Esophagus squamous epithelium (tissue), 5 donors: ENCODE measurements at places on chromosomes 5 and 9.

DNA sequence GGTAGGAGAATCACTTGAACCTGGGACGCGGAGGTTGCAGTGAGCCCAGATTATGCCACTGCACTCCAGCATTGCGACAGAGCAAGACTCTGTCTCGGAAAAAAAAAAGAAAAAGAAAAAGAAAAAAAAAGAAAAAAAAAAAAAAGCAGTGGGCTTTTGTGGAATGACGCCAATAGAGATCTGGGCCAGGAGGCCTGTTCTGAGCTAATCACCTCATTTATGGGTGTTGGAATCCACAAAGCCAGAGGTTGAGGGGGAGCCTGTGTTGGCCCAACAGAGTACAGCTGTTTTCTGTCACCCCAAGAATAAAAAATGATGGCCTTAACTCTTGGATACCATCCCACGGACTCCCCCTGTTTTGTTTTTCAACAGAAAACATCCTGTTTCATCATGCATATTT, 18.5 kb downstream of the OSTF1 start:
- no peak for DNase-seq

DNA sequence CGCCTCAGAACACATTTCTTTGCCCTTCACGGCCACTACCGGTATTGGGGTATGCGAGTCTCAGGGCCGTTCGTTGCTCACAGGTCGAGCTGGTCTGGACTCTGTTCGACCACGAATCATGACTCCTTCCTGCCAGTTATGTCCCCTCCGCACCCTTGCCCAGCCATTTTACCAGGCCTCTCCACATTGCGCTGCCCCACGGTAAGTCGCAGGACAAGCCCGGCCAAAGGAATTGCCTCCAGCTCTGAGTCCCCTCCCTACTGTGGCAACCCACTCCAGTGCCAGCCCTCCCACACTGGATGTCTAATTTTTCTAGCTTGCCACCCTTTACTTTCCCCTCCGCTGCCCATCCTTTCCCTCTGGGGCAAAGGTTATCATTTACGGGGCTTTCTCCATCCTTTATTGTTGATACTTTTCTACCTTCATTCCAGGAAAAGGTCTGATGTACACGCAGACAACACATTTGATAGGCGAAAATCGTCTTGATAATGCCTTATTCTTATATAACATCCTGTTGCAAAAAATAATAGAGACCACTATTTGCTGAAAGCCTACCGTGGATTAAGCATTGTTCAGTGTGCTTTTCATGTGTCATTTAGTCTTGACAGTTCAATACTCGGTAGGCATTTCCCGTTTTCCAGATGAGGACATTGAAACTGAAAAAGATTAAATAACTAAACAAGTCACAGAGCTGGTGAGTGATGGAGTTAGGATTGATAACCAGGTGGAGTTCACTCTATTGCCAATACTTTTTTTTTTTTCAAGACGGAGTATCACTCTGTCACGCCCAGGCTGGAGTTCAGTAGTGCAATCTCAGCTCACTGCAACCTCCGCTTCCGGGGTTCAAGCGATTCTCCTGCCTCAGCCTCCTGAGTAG, 958 bp upstream of the HSPA5 start:
- no peak for DNase-seq

- DNase-seq, result no peak
Observed at GRCh38 chr5:5677738-5678137, 255.3 kb downstream of the ICE1 start.

GRCh38 chr5:56664025-56664424, 151.3 kb upstream of the MAP3K1 start:
- DNase-seq, result no peak

- DNase-seq, result no peak
Observed at GRCh38 chr5:68467794-68468193, 252.2 kb downstream of the PIK3R1 start.

DNA sequence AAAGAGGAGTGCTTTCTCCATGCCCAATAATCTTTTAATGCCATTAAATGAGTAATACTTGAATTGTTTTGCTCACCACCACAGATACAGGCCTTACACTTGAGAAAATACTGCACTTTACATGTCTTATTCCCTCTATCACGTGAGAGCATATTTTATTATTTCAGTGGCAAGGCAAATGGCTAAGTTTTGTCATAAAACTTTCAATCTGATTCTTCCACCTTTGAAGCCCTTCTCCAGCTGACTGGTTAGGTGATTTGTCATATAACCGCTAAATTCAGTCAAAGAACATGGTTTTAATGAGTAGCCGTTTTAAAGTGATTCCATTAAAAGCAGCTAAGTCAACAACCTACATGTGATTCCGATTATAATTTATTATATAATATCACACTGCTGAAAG, 43.8 kb downstream of the FAT2 start:
- no peak for DNase-seq

DNA sequence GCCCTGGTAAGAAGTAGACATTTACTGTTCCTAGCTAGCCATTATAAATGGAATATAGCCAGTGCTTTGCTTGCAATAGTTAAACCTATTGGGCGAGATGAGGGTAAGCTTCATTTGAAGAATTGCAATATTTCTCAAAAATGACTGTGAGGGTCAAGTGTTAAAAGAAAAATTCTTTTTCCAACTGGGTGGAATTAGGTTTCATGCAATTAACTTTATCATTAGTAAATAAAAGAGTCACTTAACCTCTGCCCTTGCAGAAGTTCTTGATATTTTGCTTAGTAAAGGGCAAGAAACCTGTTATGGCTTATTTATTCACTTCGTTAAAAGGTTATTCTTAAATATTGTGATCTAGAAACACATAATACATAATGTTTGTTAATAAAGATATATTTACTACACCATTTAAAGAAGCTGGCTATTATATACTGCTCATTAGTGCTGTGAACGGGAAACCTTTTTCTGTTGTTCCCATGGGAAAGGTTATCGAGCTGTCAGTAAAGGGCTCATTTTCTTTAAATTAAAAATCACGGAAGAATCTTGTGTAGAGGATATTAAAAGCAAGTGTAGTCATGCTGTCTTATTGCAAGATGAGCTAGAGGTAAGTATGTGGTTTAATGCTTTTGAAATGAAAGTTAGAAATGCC, 370.5 kb downstream of the CSNK1G3 start:
- DNase-seq, result no peak
